ENCODE measurements at places on chromosomes 6 and 20.

DNA sequence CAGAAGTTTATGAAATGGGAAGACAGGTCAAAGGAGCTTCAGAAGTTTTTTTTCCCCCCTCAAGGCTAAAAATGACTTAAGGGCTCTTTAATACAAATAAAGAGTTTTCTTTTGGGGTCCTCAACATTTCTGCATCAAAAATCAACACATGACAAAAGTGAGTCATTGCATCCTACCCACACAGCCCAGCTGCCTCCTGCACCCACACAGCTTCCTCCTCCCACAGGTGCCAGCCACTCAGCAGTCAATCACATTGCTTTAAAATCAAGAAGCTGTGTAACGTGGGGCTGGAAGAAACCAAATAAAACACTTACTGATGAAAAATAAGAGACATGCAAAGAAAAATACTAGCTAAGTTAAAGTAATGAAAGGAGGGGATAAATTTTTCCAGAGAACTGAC is 68.5 kb downstream of the MAP3K5 start:
- DNase-seq: peak; percentile 83

DNA sequence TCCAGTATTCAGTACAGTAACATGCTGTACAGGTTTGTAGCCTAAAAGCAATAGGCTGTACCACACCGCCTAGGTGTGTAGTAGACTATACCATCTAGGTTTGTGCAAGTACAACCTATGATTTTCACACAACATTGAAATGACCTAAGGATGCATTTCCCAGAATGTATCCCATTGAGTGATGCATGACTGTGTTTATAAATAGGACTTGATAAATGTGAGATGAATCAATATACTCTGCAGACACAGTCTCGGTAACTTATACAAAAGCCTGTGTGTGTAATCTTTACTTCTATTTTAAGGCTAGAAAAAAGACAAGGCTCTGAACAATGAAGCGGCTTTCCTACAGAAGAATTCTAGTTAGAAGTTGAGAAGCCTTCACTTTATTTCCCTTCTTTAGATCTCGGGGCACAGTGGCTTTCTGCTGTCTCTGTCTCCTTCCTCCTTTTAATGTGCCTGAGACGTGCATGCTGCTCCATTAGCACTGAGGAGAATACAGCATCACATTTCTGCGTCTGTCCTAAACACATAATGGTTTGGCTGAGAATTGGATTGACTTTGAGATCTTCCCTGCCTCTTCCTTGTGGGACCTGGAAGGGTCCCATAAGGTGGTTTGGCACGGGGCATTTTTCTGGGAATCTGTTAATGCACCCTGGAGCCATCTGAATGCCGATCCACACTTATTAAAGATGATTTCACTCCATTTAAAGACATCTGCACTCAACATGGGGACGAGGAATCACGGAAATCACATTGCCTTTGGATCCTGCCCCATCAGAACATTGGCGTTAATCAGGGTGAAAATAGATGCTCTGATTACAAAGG is 112.5 kb downstream of the SCML4 start:
- no peak for DNase-seq

GRCh38 chr6:88864359-88865054 is 98.9 kb downstream of the RNGTT start:
- no peak for DNase-seq

GRCh38 chr6:14458669-14459266 is 341.2 kb downstream of the CD83 start:
- DNase-seq: no peak

GRCh38 chr20:6700563-6701329 is 66.7 kb upstream of the BMP2 start:
- no peak for DNase-seq

- DNase-seq: no peak
Measured at GRCh38 chr20:25277051-25277801, 29.3 kb downstream of the PYGB start.

GRCh38 chr6:128558021-128558420 is 37.6 kb upstream of the PTPRK start:
- DNase-seq: no peak

GRCh38 chr6:21587179-21587960 is 6.2 kb upstream of the SOX4 start:
- DNase-seq: peak; percentile 54

DNA sequence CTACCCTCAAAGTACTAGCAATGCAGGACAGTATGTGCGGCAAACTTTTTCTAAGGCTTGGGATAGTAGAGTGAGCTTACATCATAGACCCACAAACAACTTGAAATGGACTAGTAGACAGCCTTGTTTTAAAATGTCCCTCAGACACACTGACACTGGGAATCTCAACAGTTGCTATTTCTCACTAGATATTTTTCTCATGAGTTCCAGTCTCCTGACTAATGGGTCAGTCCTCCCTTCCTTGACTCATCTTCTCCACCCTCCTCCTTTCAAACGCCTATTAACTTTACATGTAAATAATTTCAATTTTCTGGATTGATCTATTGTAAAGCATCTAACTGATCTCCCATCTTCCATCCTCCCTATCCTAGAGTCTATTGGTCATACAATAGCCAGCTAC is 308.3 kb upstream of the PREP start:
- DNase-seq: no peak

DNA sequence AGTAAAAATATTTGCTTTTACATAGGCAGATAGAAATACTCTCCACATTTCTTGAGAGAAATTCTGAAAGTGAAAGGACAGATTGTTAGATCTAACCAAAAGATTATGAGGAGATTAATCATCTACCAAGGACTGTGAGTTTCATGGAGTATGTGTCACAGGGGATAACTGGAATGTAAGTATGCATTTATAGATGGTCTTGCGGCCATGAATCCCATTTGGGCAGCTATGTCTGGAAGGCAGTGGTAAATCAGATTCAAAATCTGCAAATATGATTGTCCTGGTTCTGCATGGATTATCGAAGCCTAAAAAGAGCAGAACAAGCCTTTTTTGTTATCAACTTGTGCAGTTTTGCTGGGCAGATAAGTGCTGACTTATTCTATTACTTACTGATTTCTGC is 293.8 kb downstream of the RFPL4B start:
- no peak for DNase-seq

GRCh38 chr6:3195695-3196497 is 31.6 kb downstream of the TUBB2B start:
- no peak for DNase-seq

- no peak for DNase-seq
Measured at GRCh38 chr6:39303425-39304153, 10.6 kb downstream of the KCNK17 start.

GRCh38 chr20:48283470-48284110 is 498.3 kb upstream of the SULF2 start:
- no peak for DNase-seq

DNA sequence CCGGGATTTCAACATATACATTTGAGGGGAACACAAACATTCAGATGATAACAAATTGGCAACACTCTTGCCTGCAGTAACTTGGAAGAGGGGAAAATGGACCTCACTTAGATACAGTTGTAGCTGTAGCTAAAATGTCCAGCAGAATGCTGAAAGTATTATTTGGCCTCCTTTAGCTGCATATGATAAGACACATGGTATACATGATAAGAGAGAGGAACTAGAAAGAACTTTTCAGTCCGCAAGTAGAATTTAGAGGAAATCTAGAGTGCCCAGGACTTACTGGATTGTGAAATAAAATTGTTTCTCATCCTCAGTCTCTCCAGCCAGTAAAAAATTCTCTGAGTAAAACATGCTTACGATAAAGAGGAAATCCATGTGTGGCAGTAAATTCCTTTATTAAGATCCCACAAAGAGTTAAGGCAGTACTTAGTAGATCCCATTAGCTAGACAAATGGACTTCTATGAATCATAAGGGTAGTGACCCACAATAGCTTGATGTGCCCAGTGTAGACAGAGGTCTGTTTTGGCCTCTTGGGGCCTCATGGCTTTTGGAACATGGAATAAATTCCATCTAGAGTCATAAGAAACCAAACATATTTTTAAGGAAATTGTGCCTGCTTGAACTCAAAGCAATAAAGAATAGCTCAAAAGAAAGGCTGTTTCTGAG is 87.9 kb upstream of the RBM24 start:
- no peak for DNase-seq

DNA sequence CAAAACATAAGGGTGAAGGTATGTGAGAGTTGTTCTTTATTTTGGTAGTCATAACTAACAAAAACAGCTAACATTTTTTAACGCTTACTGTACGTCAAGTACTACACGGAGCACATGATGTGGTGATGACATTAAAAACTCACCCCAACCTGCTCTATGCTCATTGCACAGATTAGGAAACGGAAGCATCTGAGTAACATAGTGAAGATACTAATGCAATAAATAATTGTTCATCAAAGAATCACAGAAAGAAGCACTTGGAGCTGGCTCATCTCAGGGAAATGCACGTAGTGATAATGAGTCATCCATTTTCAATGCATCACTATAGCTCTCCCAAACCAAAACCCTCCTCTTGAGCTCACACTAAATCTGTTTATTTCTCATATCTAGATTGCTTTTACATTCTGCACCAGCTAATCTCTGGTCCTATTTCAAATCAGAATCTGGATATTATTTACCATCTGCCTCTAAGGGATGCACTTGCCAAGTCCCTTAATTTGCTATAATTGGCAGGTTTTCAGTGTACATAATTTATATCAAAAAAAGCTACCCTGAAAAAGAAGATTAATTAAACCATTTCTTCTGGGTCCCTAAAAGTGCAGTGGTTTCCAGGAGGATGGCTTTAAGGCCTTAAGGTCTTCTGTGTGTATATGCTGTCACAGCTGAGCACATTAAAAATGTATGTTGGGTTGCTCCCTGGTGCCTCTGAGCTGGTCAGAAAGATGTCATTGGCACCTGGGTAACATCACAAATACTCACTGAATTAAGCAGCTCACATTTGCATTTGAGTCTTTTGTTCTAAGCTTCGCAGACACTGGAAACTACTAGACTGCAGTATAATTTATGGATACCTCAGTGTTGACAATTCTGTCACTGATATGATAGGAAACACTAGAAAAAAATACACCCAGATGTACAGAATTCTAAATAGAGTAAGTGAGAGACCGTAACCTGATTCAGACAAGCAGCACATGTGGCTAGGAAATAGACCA is 677.4 kb upstream of the CITED2 start:
- no peak for DNase-seq

- no peak for DNase-seq
Measured at GRCh38 chr20:21505810-21506530, 7.9 kb downstream of the NKX2-2 start.

DNA sequence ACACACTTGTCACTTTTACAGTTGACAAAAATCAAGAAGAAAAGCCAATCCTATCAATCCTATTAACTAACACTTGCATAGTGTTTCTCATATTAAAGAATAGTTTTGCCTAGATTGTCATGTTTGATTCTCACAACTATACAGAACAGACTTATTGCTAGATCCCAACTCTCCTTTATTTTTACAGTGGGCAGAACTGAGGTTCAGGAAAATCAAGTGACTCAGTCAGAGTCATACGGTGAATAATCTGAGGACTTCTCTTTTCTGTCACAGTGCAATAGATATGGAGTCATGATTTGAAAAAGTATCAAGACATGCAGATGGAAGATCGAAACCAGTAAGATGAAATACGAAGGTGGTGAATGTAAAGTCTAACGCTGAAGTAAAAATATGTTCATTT is 195.1 kb upstream of the CITED2 start:
- no peak for DNase-seq

DNA sequence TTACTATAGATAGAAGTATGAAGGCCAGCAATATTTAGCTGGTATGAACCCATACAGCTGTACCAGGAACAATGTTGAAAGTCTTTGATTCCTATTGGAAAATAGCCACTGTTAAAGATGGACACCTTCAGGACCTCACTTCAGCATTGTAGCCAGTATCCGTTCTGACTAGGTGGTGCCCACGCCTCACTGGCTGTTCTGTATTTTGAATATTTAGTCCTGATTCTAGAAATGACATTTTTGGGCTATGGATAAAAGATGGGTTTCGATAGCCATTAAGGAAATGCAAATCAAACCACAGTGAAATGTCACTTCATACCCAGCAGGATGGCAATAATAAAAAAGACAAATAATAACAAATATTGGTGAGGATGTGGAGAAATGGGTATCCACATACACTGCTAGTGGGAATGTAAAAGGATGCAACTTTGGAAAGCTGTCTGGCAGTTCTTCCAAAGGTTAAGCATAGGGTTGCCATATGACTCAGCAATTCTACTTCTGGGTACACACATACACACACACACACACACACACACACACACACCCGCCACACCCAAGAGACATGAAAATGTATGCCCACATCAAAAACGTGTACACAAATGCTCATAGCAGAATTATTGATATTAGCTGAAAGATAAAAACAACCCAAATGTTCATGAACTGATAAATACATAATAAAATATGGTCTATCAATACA is 56.8 kb downstream of the UTRN start:
- no peak for DNase-seq

DNA sequence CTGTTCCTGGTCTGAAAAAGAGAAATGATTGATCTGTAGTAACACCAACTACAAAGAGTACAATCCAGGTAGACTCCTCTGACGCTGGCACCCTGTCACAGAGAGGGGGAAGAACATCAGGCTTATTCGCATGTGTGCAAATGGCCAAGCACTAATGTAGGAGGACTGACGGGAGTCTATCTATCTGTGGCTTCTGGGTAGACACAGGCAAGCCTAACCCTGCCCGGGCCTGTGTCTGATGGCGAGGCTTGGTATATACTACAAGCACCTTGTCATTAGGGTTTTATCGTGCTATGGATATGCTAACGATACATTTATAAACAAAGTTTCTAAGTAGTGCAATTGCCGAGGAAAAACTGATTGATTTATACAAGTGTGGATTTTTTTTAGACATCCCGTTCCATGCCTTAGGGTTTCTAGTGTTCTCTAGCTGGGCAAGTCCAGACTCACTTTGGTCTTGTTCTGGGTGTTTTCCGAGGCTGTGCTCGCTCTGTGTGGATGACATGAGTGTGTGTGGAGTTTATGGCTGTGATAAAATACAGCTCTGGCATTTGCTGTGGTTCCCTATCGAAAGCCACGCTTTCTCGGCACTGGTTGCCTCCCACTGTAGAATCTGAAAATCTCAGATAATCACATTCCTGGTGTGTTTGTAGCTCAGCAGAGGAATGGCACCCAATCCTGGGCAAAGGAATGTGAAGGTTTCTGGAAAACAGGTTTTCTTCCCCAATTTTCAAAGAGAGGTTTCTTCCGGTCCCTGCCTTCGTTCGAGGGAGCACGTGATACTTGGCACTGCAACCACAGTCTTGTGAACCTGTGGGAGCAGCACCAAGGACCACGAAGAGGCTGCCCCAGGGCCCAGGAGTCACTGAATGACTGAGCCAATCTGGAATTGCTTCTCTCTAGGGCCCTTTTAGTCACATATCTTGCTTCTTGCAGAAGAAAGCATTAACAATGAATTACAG is 67.5 kb upstream of the EDN1 start:
- no peak for DNase-seq

GRCh38 chr6:120899932-120900331 is 434.3 kb downstream of the TBC1D32 start:
- no peak for DNase-seq

Measured in NAMALWA (cell line).